ENCODE measurements at places on chromosomes 13 and 19.

GRCh38 chr13:111659219-111659775 lies 338.9 kb downstream of the TEX29 start:
- no peak for DNase-seq

- DNase-seq, result no peak
Observed at GRCh38 chr13:59340151-59340550, 823.6 kb downstream of the DIAPH3 start.

DNA sequence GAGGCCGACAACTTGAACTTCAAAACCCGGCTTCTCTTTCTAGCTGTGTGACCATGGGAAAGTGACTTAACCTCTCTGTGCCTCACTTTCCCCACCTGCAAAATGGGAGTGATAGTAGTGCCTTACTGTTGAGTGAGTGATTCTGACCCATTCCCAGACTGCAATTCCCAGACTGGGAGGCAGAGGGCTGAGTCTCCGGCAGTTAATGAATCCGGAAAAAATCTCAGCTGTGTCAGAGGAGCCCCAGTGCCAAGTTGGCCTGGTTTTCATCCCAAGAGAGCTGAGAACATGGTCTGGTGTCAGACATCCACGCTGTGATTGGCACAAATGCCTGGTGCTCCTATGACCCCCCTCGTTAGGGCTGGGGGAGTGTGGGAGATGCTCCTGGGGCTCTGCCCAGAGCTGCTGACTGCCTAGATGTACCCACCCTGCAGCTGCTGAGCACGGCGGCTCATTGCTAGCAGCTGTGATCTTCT lies 50.0 kb downstream of the PIN1 start:
- DNase-seq, result peak; percentile 48

GRCh38 chr13:36959456-36960116 lies 39.5 kb upstream of the SMAD9 start:
- DNase-seq, result no peak

DNA sequence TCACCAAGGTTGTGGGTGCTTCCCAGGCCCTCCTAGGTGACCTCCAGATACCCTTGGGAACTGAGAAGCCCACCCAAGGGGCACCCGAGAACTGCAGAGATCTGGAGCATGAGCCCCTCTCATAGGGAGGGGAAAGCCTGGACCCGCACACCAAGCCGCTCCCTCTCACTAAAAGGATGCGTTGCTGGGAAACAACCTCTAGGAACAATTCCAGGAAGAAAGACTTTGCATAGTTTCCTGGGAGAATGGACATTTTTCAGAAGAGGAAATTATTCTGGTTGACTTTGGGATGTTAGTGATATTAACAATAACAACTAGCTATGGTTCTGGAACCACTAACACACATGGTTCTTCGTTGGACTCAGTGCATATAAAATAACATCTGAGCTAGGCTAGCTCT lies 64.6 kb downstream of the SLC7A1 start:
- DNase-seq, result no peak

- no peak for DNase-seq
Observed at GRCh38 chr19:24048261-24048660, 38.7 kb upstream of the ZNF254 start.

DNA sequence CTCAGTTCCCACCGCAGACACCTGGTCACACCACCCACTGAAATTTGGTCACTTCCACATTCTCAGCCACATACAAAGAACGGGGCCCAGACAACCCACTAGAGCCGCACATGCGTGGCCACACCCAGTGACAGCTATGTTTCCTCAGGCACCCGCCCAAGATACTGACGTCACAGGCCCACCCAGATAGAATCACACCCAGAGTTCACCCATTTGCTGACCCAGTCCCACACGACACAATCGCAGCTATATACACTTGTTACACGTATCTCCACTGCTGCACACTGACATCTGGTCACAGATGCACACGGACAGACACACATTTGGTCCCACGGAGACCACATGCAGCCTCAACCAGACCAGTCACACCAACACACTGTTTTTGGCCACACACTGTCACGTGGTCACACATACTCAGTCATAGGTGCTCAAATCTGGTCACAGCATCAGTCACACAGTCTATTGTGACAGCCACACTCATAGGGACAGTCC lies 2.9 kb downstream of the NUMBL start:
- no peak for DNase-seq

DNA sequence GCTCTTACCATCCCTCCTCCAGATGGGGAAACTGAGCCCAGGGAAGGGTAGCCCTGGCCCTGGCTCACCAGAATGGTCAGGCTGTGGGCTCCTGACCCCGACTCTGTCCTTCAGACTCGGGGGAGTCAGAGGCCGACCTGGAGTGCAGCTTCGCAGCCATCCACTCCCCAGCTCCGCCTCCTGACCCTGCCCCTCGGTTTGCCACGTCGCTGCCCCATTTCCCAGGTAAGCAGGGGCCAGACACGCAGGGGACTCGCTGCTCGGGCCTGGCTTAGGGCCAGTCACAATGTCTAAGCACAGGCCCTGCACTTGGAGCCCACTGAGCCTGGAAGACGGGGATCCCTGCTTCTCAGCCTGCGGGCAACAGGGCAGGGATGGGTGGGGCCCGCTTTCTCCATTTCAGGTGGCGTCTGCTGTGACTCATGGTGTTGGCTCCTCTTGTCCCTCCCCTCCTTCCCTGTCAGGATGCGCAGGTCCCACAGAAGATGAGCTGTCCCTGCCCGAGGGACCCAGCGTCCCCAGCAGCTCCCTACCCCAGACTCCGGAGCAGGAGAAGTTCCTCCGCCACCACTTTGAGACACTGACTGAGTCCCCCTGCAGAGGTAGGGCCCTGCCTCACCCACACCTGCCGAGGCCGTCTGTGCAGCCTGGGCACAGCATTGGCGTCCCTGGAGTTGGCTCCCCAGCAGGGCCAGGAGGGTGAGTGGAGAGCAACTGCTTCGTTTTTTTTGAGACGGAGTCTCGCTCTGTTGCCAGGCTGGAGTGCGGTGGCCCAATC lies 9.2 kb upstream of the OVOL3 start:
- DNase-seq, result no peak

- DNase-seq, result peak; percentile 19
Observed at GRCh38 chr13:51453959-51454703, 1.3 kb upstream of the INTS6 start.

GRCh38 chr19:56507446-56508289 lies at the start of gene ZNF471:
Gene ZNF471, plus strand, starts transcription at chr19:56507855. Its CDS starts 3,717 bp downstream, at chr19:56511572.
- DNase-seq, result peak; percentile 95

DNA sequence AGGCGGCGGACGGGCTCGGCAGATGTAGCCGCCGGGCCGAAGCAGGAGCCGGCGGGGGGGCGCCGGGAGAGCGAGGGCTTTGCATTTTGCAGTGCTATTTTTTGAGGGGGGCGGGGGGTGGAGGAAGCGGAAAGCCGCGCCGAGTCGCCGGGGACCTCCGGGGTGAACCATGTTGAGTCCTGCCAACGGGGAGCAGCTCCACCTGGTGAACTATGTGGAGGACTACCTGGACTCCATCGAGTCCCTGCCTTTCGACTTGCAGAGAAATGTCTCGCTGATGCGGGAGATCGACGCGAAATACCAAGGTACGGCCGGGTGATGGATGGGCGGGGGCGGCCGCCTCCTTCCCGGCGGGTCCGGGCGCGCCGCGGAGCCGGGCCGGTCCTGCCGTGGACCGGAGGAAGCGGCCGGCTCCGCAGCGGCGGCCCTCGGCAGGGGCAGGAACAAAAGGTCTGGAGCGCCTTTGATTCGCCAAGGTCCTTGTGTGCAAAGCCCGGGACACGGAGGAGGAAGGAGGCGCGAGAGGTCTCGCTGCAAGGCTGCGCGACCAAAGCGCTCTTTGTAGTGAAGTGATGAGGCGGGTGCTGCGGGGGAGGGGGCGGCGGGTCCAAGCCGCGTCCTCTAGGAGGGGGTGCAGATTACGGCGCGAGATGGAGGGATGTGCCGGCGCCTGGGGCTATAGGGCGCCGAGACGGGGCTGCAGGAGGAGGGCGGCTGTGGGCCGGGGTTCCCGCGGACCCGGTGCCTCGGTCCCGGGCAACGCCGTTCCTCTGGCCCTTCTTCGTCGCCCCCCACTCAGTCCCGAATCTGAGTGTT lies 689 bp downstream of the ING1 start:
- no peak for DNase-seq

GRCh38 chr13:41019011-41019487 lies at the start of gene ELF1:
Gene ELF1, minus strand, starts transcription at chr13:41019316. Its CDS starts 37,262 bp downstream, at chr13:40982054.
- DNase-seq, result no peak

DNA sequence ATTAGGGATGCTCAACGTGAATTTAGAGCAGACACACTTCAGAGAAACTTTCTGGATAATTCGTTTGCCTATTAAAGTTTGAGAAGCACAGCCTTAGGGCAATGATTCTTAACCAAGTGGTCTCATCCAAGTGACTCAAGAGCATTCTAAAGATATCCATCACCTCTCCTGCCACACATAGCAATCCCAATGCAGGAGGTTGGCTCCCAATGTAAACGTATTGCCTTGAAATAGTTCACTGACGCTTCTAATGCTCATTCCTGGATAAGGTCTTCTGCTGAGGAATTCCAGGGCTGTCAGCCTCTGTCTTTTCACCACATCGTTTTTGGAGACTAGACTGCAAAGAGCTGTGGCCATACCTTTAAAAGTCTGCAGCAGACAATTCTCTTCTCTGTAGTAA lies 279.8 kb upstream of the DACH1 start:
- DNase-seq, result no peak

DNA sequence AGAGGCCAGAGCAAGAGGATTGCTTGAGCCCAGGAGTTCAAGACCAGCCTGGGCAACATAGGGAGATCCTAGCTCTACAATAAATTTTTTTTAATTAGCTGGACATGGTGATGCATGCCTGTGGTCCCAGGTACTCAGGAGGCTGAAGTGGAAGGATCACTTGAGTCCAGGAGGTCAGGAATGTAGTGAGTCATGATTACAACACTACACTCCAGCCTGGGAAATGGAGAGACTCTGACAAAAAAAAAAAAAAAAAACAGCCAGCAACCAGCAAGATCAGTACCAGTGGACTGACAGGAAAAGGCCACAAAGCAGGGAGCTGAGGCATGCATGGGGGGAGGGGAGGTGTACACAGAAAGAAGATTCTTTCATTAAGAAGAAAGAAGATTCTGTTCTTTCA lies 52.7 kb upstream of the RFXAP start:
- DNase-seq, result no peak

DNA sequence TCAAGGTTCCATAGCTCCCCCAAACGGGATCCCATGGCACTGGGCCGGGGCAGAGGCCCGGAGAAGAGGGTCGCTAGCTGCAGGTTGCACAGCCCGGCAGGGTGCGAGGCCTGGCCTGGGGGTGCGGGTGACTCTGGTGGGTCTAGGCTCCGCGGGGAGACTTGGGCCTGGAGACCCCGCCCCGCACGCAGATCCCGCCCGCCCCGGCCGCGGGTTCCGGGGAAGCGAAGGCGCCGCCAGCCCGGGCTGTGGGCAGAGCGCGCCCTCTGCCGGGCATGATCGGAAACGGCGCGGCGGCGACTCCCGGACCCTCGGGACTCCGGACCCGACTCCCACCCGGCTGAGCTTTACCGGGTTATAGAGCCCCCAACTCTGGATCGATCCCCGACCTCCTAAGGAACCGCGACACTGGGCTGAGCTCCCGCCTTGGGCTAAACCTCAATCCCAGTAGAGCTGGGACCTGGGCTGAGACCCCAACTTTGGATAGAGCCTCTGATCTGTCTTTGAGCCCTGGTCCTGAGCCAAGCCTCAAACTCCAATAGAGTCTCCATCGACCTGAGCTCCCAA lies 3.1 kb upstream of the TNFAIP8L1 start:
- peak; percentile 70 for DNase-seq

- no peak for DNase-seq
Observed at GRCh38 chr13:24129914-24130774, 30.4 kb upstream of the SPATA13 start.

- no peak for DNase-seq
Observed at GRCh38 chr13:46295491-46296114, 83.9 kb downstream of the LRRC63 start.

GRCh38 chr13:83929157-83929556 lies 46.9 kb upstream of the SLITRK1 start:
- DNase-seq, result no peak

GRCh38 chr13:28245465-28245864 lies 107.1 kb downstream of the PAN3 start:
- DNase-seq, result no peak

DNA sequence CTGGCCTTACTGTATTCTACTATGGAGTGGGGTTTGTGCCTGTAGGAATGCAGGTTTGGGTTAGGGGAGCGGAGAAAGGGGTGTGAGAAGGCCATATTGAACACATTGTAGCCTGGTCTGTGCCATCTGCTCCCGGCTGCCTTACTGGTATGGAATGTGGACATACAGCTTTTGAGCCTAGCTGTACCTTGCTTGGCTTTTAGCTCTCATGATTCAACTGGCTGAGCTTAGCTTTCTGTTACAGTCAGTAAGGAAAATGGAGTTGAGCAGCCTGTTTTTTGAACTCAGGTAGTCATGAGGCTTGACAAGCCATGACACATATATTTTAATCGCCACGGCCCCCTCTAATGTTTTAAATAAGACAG lies 41.6 kb downstream of the ARHGAP35 start:
- peak; percentile 15 for DNase-seq

- DNase-seq, result no peak
Observed at GRCh38 chr13:40061466-40062450, 406.3 kb downstream of the COG6 start.

DNA sequence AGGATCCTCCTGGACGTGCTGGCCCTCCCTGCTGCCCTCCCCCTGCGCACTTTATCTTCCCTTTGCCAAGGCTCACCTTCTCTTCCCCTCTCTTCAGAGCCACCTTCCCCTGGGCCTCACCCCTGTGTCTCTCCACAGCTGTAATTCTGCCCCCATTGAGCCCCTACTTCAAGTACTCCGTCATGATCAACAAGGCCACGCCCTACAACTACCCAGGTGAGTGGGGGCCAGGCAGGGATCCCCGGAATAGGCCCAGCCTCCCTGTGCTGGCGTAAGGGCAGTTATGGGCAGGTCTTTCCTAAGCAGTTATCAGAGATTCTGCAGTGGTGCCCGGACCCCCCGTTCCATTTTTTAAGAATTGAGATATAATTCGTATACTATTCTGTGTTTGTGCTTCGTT lies 3.1 kb downstream of the NDUFA3 start:
- DNase-seq, result no peak

DNA sequence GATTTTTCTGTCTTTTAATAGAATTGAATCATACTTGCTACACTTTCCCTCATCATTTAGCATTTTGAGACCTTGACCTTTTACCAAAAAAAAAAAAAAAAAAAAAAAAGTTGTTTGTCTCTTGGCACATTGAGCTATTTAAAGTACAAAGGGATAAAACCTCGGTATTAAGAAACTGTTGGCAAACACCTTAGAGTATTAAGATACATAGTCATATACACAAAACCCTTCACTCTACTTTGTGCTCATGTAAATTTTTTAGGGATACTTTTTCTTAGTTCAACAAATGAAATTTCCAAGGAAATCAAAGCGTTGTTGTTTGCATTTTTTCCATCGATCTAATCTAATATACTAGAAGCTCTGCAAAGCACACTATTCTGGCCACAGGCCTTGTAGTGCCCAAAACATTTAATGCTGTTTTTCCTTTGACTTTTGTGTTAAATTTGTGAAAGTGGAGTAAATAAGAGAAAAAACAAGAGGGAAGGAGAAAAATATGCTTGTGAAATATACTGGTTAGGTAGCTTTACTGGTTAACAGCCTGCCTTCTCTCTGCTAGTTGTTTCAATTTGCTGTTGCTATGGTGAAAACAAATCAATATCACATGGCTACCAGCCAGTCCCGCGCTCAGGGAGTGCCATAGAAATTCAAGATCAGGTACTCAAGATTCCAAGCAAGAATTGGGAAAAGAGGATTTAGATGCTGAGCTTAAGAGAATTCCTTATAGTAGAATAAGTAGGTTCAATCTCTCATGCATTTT lies 2.6 kb downstream of the MBNL2 start:
- DNase-seq, result no peak

- no peak for DNase-seq
Observed at GRCh38 chr19:55284405-55285058, 735 bp downstream of the BRSK1 start.

All from DMS 273 treated with DMSO at 0.1 percent for 48 hours (cell line).